CD4-positive, alpha-beta T cell treated with Interleukin-15 for 1 hour (primary cell): ENCODE measurements at places on chromosomes 5 and 9.

DNA sequence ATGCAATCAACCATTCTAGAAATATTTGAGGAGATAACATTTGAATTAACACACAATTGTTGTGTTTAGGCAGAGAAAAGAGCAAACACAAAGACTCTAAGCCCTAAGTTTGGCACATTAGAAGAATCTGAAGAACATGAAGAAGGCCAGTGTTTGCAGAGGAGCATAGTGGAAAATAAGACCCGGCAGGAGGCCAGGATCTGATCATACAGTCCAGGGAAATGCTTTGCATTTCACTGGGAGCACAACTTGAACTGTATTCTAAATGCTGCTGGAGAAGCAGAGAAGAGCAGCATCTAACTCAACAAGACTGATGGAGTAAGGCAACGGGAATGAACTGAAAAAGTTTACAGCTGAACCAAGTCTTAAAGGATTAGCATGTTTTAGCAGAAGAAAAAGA, 463.4 kb downstream of the ZNF608 start:
- no peak for DNase-seq

- DNase-seq = no peak
These were observed 280.6 kb downstream of the EBF1 start for GRCh38 chr5:158819095-158819494.

DNA sequence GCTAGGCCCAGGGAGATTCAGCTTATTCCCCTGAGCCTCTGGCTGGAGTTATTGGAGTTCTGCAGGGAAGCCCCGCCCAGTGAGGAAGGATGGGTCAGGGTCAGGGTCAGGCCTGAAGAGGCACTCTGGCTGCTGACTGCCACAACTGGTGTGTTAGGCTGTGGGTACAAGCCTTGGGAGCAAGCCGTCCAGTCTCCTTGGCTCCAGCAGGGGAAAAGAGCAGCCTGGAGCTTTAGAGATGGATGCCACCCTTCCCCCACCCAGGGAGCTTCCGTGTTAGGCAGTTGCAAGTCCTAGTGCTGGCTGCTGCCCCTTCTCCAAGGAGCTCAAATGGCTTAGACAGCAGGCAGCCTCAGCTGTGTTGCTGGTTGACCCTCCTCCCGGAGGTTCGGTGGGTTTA, 34.4 kb upstream of the TAF11L2 start:
- DNase-seq = no peak

DNA sequence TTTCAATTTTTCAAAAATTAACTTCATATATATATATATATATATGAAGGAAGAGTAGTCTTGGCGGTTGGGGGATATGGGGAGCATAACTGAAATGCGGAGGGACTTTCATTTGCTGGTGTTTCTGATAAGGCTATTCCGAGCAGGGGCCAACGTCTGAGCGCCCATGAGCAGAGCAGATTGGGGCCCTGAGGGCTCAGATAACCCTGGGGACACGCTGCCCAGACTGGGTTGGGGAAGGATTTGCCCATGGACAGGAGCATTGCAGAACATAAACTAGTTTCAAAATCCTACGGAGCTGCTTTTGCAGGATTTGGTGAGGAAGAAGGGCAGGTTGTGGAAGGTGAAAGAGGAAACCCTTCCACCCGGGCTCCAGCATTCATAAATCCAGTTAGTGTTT, 240.2 kb downstream of the IRX1 start:
- no peak for DNase-seq

- no peak for DNase-seq
These were observed 303.6 kb upstream of the NUDT12 start for GRCh38 chr5:103866169-103866568.

DNA sequence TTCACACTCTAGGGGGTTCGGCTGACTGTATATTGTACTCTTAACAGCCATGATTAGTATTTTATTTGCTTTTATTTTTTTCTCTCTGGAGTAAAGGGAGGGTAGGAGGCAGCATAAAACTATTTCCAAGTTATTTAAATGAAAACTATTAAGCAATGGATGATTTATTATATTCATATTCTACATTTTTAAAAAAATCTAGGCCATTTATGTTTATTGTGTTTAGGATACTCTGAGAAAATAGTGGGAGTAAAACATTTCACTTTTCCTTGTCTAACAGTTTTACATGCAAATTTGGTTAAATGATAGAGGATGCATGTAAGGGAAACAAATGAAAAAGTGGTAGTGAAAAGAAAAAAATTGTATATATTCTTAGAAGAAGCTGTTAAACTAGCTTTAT, 276.3 kb downstream of the GAS1 start:
- no peak for DNase-seq

DNA sequence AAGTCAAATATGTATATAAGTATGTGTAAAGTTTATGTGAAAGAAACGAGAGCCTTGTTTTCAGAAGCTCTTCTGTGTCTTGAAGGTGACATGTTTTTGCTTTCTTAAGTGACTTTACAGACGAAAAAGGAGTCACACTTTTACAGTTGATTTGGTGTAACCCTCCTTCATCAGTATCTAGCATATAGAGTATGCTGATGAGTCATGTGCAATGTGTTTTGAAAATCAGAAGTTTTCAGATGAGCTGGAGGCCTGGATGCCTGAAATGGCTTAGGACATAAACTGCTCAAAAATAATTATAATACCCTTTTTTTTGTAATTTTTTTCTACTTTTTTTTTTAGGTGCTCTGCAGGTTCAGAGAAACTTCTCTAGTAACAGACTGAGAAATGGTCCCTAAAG, 209.5 kb downstream of the CD180 start:
- no peak for DNase-seq
